ENCODE measurements at places on chromosomes 5 and 9. TPM values are rescaled to one million over a fixed set of nuclear protein-coding genes. Genes with fewer than 3 reads are reported as not detected.

Gene SGTB
- 7.3 TPM for total RNA-seq

Gene ADAMTS16
- 1.7 TPM for total RNA-seq

Gene GLDC
- 17.4 TPM for total RNA-seq

Gene C1QTNF2
- total RNA-seq, result 0.14 TPM

Gene PLPPR1
- not detected for total RNA-seq

Gene SLC6A7
- not detected for total RNA-seq

Gene LNPEP
- total RNA-seq, result 6.9 TPM

Gene SLC25A2
- total RNA-seq, result not detected

Gene LCN1
- not detected for total RNA-seq

Gene CDC25C
- total RNA-seq, result 13.0 TPM

Gene ANGPTL2
- not detected for total RNA-seq

Gene ZBTB43
- 6.1 TPM for total RNA-seq

Gene PLAC8L1
- not detected for total RNA-seq

All from A549 treated with CpdA at 1 μM for 4 hours (cell line).